ENCODE measurements at places on chromosomes 11 and 22.

DNA sequence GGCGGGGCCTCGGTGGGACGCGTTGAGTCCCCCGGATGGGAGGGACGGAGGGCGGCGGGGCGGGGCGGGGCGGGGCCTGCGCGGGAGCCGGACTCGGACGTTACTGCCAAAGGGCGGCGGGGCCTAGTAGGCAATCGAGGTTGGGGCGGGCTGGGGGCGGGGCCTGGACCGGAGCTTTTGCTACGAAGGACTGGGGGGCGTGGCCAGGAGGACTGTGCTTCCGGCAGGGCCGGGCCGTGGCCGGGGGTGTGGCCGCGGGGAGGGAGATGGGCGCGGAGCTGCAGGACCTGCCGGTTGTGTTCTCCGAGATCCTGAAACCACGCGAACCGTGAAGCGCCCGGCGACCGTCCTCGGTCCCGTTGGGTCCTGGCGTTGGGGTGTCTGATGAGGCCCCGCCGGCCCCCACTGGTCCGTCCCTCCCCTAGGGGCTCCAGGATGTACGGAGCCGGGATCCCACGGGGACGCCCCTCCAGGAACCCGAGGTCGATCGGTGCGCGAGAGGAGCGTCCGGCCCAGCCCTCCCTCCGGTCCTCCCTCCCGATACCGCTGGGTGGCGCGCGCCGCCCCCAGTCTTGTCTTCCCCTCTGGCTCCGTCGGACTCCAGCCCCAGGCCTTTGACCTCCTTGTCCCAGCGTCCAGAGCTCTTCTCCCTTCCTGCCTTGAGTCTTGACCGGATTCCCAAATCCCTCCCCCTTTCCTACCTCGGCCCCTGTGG is 648 bp upstream of the NUDT8 start:
- DNase-seq = peak; percentile 99

GRCh38 chr11:1437500-1437899 is 47.8 kb downstream of the BRSK2 start:
- DNase-seq = peak; percentile 24

GRCh38 chr11:32935462-32936029 is 42.9 kb downstream of the QSER1 start:
- peak; percentile 77 for DNase-seq

DNA sequence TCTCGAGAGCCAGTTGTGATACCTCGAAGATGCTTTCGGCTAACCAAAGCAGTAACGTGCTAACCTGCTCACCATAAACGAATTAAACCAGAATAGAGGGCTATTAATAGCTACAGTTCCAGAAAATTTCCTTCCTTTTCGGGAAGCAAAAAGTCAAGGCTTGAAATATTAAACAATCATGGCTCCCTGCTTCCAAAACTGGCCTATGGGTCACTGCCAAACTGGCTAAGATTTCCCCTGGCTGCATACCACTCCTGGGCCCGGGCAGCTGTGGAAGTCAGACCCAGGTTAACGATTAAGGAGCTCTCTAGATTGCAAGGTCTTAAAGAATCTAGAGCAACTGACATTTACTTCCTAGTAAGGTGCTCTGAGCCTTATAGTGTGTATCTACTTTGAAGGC is 1.7 kb downstream of the AMOTL1 start:
- DNase-seq = no peak

- peak; percentile 77 for DNase-seq
Observed at GRCh38 chr11:126341760-126342161, 13.7 kb upstream of the ST3GAL4 start.

GRCh38 chr11:128200467-128200866 is 386.9 kb downstream of the ETS1 start:
- no peak for DNase-seq

DNA sequence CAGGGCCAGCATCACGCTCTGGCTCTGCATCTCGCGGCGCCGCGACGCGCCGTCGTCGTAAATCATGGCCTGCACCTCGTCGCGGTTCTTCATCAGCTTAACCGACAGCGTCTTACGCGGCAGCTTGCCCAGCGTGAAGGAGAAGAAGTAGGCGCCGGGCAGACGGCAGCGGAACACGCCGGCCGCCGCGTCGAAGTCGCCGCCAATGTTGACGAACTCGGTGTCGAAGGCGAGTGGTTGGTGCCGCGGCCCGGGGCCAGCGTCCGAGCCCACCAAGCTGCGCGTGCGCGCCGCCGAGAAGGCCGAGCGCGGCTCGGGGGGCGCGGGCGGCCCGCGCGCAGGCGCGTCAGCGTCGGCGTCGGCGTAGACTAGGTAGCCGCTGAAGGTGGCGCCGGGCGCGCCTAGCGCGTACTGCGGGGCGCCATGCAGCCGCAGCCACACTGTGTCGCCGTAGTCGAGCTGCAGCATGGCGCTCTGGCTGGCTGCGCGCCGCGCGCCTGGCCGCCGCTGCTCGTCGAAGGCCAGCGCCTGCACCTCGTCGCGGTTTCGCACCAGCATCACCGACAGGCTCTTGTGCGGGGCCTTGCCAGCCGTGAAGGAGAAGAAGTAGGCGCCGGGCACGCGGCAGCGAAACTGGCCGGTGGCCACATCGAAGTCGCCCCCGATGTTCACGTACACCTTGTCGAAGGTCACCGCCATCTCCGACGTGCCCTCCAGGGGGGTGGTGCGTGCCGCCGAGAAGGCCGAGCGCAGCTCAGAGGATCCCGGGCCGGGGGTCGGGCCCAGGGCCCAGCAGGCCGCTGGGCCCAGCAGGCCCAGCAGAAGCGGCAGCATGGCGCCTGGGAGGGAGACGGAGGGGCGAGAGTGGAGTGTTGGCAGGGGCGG is 3.7 kb downstream of the FAM180B start:
- DNase-seq = no peak

DNA sequence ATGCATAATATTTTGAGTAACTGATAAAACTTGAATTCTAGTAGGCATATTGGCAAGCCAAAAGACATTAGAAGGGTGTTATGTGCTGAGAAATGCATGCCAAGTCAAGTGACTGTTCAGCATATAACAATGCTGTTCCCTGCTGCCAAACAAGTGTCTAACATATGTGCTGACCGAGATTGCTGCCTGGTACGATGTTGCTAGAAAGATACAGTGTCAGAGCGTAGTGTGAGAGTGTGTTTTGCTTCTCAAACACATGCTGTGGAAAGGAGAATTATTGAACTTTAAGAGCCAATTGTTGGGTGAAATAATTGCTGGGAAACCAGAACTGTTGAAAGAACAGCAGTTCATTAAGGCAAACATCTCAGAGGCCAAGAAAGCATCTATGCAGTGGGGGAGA is 71.3 kb upstream of the GRIA4 start:
- no peak for DNase-seq

GRCh38 chr22:19523240-19524169 is 705 bp downstream of the CLDN5 start:
- peak; percentile 59 for DNase-seq

DNA sequence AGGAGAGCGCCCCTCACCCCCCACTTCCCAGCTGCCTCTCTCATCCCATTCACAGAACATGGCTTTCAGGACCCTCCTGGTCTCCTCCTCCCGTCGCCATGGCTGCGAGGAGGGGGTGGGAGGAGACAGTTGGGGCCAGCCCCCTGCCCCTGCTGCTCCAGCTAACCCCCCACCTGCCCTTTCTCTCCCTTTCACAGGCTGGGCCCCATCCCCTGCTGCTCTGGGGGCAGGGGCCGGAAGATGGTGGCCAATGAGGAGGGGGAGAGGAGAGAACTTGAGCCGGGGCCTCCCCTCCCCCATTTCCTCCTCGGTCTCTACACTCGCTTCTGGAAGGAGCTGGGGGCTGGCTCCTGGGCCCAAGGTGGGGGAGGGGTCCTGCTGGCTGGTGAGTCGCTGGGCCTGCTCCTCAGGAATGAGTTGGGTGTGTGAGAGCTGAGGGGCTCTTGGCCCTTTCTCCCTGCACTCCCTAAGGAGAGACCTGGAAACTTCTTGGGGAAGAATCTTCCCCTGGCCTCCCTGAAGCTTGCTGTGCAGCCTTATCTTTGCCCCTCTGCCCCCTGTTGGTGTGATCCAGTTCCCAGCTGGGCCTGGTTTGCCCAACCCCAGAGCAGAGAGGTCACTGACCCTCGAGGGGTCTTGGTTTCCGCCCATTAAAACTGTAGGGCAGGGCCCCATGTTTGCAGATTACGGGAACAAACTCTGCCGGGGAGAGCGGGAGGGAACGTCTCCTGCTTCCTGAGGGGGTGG is 10.2 kb downstream of the YPEL4 start:
- peak; percentile 79 for DNase-seq

DNA sequence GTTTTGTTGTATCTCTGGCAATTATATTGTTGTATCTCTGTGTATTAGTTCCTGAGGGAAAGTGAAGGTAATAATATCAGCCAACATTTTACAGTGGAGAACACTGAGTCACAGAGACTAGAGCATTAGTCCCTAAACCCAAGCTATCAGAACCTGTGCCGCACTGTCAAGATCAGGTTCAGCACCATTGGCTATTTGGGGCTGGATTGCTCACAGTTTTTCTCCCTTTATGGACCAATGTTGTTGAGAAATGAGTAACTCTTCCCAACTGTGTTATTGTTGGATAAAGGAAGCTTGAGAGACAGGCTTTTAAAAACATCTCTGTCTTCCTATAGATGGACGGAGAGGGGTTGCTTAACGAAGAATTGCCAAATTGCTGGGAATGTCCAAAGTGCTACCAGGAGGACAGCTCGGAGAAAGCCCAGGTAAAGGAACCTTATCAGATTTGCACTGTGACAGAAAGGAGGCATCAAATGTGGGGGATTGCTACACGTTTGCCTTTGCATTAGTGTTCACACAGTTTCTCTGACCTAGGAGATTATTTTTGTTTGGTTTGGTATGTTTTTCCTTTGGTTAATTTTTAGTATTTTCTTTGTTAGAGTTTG is 18.2 kb upstream of the GRK2 start:
- no peak for DNase-seq

- DNase-seq = no peak
Observed at GRCh38 chr22:43497956-43498855, 86.4 kb downstream of the MPPED1 start.

- no peak for DNase-seq
Observed at GRCh38 chr11:120548682-120549209, 37.2 kb downstream of the GRIK4 start.

DNA sequence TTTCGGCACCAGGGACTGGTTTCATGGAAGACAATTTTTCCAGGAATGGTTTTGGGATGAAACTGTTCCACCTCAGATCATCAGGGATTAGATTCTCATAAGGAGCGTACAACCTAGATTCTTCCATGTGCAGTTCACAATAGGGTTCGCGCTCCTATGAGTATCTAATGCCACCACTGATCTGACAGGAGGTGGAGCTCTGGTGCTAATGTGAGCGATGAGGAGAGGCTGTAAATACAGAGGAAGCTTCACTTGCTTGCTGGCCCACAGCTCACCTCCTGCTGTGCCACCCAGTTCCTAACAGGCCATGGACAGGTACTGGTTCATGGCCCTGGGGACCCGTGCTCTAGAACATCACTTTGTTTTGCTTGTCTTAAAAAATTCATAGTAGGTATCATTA is 41.8 kb upstream of the AMPD3 start:
- DNase-seq = peak; percentile 86

All from hematopoietic multipotent progenitor cell treated with erythropoietin and hydrocortisone succinate and interleukin-3 and kit ligand, for 4 days (in vitro differentiated cells).